ENCODE measurements at places on chromosomes 11 and 22. TPM values are rescaled to one million over a fixed set of nuclear protein-coding genes. Genes with fewer than 3 reads are reported as not detected.

Gene KLHL35
- 5.7 TPM for polyA plus RNA-seq

DNA sequence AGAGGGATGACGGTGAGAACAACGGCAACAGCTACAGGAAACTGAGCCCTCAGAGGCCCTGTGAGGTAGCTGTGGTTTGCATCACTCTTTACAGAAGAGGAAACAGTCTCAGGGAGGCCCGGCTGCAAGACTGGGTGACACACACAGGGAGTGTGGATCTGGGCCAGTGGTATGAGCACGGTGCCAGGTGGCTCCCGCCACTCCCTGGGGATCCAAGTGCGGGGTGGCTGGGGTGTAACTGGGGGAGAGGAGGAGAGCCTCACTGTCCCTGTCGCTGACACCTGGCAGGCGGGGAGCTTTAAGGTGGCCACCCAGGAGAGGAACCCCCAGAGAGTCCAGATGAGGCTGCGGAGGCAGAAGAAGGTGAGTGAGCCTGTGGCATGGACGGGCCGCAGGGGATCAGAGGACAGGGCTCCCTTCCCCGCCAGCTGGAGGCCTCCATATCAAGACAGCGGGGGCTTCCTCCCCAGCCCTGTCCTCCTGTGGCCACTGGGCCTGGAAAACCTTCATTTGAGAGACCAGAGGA, 5.6 kb downstream of the RGL4 start:
- DNase-seq = no peak

GRCh38 chr11:96205460-96205809, 137.6 kb downstream of the MAML2 start:
- no peak for DNase-seq

Gene SIDT2
- 37.0 TPM for polyA plus RNA-seq

Gene SIAE
- 7.4 TPM for polyA plus RNA-seq

Gene MMP8
- polyA plus RNA-seq = 0.04 TPM

DNA sequence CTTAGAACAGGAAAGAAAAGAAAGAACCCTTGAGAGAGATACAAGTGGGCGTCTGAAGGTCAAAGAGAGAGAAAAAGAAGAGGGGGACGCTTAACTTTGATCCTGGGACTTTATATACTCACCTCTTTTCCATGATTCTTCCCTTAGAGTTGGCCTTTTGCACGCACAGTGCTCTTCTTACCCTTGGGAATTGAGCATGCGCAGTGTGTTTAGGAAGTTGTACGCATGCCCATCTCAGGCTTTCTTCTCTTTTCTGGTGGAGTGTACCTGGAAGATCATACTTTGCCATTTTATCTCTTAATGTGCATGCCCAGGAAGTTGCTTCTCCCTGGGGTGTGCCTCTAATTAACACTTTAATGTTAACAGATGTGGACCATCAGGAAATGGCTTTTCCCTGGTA, 229.6 kb upstream of the ANO3 start:
- no peak for DNase-seq

DNA sequence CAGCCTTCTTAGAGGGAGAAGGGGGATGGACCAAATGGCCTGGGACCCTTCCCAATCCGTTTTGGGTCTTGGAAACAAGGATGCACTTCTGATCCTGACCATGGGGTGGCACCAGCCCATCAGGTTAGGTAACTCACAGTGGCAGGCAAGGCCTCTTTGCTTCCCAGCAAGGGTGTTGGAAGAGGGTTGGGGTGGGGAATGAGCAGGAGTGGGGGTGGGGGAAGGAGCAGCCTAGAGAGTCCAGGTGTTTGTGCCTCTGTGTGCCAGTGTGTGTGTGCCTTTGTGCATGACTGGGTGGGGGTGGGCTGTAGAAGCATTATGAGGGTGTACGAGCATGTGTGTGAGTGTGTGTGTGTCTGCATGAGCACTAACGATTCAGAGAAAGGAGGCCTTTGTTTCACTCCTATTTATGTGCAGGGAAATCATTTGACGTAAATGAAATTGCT, 213.1 kb downstream of the INSC start:
- peak; percentile 16 for DNase-seq

Gene TMEM86A
- 3.8 TPM for polyA plus RNA-seq

GRCh38 chr11:63999349-64000025, 13.2 kb downstream of the OTUB1 start:
- DNase-seq = no peak

GRCh38 chr22:44668190-44668885, 33.7 kb upstream of the PRR5 start:
- DNase-seq = no peak

Gene AMOTL1
- 51.7 TPM for polyA plus RNA-seq

Gene IFITM10
- 0.81 TPM for polyA plus RNA-seq

- no peak for DNase-seq
Measured at GRCh38 chr11:73762732-73763131, 1.9 kb upstream of the RAB6A start.

DNA sequence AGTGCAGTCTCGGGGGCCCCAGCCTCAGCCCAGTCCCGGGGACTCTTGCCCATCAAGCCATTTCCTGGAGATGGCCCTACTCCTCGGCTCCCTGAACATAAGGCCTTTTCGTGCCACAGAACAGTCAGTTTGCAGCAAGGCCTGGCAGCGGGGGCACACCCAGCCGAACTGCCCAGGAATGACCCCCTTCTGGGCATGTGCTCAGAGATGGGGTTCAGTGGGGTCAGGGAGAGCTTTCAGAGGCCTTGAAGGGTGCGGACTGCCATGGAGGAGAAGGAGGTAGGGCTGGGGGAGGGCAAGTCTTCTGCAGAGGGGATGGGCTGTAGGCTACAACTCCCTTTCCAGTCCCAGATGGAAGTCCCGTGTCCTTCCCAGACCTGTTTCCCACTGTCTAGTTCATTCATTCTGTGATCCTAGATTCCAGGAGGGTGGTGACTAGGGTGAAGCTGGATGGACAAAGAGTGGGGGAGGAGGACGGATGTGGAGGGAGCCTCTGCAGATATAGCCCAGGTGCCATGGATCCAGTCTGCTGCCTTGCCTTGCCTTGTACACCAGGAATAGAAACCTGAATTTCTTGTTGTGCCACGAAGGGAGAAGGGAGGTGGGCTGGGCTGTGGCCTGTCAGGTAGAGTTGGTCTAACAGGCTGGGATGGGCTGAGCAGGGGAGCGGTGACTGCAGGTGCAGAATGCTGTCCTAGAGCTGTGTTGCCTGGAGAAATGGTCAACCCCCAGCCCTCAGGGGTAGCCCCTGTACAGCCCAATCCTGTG, 14.2 kb upstream of the OMP start:
- DNase-seq = no peak

DNA sequence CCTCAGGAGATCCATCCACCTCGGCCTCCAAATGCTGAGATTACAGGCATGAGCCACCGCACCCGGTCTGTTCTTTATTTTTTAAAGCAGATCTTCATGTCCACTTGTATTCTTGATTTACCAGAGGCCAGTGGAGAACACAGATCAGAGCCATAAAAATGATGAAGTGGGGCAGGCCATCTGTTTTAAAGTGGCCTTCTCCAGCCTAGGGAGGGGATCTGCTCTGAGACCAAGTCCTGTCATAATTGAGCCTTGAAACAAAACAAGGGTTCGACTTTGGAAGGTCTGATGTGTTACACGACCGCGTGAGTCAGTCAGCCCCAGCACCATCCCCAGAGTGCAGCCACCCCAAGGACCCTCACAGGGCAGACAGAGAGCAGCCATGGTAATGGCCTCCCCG, 27.5 kb downstream of the ABCC8 start:
- no peak for DNase-seq

Gene PDE2A
- polyA plus RNA-seq = 18.1 TPM

DNA sequence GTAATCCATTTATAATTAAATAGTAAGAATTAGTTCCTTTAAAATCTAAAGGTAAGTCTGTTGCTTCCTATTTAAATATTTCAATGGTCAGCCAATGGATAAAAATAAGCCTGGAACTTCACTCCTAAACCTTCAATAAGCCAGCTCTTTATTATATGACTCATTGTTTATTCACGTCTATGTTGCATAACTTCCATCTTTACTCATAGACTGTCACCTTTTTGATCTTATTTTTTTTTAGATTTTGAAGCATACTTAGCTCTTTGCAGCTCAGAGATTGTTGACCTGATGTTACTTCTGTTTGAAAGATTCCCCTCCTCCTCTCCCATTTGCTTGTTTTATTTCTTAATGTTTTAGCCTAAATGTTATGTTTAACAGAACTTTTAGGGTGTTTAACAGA, 1571.2 kb upstream of the RAG2 start:
- no peak for DNase-seq

DNA sequence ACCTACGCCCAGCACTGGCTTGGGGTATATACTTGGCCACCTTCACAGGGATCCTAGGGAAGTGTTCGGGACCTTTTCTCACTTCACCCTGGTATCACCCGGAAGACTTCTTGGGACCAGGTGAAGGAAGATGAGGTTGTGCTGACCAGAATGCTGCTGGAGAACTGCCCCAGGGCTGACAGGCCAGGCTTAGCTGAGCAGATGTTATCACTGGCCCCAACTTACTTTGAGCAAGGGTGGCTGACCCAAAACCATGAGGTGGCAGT, 4.5 kb downstream of the FTH1 start:
- DNase-seq = no peak

DNA sequence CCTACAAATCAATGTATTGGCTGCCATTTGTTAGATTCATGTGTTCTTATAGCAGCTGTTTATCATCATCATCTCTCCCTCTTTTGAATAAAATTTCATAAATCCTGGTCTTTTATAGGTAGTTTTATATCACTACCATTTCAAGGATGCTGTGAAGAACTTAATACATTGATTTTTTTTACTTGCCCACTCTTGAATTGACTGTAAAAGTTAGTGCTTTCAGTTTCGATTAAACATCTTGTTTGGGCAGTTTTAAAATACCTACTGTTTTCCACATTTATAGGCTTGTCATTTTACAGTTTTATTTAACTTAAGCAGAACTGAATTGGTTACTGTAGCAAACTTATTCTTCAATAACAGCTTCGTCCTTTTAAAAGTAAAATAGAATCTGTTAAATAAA, 59.5 kb downstream of the TTC17 start:
- no peak for DNase-seq

DNA sequence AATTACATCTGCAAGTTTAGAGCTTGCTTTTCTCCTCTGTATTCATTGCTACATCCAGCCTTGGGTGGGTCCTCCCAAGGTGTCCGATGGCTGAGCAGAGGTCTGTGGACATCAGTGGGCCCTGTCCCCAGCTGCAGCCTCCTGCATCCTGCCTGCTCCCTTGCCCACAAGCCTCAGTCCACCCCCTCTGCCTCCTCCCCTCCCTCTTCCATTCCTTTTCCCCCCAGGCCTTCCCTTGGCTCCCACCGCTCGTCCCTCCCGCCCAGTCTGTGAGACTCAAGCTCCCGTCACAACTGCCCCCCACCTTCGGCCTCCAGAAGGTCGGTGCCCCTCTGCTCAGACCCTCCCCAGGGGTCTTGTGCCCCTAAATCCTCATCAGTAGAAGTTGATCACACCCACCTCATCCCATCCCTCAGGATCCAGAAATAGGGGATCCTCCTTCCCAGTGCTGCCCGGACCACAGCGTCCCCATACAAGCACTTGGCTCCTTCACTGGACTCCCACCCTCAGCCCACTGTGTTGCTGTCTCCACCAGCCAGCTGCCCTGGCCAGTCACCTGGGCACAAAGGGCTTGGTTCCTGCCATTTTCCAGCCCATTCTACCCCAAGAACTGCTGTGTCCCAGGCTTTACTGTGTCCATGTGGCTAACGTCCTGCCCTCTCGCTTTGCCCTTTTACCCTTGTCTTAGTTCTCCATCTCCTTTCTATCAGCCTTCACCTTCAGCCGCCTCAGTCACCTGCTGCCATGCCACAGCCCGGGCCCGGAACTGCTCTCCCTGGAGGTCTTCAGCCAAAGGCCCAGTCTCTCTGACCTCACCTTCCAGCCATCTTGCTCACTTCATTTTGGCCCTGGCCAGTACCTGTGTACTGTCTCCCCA, 2.2 kb upstream of the OMP start:
- DNase-seq = no peak

DNA sequence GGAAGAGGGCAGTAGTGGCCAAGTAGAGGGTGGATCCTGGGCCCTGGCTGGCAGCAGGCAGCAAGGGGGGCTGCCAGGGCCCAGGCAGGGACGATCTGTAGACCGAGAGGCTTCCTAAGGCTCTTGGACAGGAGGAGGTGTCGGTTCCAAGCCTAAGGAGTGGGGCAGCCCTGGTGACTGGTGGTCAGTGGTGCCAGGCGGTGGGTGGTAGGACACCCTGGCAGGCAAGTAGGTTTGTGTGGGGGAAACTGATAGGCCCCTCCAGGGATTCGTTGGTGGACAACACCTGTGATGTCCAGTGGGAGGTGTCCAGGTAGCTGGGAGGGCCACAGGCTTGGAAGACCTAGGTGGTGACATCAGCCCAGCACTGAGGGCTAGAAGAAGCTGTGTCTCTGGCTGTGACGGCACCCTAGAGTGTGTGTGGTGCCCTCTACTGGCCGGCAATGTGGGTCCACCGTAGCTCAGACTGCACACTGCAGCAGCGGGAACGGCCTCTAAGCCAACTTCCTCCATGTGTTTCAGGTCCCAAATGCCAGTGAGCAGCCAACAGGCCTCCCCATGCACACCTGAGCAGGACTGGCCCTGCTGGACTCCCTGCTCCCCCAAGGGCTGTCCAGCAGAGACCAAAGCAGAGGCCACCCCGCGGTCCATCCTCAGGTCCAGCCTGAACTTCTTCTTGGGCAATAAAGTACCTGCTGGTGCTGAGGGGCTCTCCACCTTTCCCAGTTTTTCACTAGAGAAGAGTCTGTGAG, 9.4 kb upstream of the SAMM50 start:
- DNase-seq = no peak

GRCh38 chr22:47199979-47200272, 437.5 kb downstream of the TBC1D22A start:
- no peak for DNase-seq

Gene SOX10
- polyA plus RNA-seq = 4.9 TPM

DNA sequence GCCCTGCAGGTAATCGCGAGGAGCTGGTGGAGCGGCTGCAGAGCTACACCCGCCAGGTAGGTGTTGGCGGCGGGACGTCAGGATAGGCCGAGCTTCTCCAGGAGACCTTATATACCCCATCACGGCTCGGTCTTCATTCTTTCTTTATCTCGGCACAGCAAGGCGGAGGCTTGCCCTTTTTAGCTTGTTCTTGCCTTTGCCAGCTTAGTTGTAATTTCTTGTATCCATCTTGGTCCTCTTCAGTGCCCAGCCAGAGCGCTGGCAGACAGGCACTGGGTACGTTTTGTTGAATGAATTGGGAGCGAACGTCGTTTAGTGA, 459 bp downstream of the SF3B2 start:
- no peak for DNase-seq

DNA sequence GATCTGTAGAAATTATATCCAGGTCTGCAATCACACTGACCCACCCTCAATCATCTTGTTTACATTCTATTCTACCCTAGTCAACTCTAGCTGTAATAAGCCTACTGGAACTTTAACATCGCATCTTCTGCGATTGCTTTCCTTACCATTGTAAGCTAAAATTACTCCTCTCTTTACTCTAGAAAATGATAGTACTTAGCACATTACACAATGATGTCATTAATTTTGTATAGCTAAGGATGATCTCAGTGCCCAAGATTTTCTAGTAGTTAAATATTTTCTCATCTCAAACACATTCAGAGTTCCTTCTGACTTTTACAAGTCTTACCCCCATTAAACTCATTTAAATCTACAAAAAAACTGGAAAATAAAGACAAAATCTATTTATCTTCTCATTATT, 39.6 kb upstream of the CTSC start:
- no peak for DNase-seq

Gene EIF3M
- polyA plus RNA-seq = 355 TPM

GRCh38 chr11:3010521-3011275, 18.6 kb upstream of the NAP1L4 start:
- DNase-seq = no peak

Gene GPR83
- polyA plus RNA-seq = 0.23 TPM

- DNase-seq = no peak
Measured at GRCh38 chr11:13008061-13008435, 1.1 kb upstream of the RASSF10 start.
